ENCODE measurements at places on chromosomes 4 and X.

DNA sequence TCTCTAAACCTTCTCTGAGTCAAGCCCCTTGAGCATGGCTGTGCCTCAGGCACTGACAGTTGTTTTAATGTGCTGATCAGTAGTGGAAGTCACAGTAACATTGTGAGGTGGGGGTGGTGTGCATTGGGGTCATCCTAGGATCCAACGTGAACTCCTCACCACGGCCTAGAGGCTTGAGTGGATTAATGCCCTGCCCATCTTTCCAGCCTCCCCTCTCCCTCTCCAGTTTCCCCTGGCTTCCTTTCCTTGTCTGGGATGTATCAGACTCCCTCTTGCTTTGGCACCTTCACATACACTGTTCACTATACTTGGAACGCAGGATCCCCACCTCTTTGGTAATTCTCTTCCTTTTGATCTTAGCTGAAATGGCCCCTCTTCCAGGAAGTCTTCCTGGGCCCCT lies 13.3 kb upstream of the PJA1 start:
- DNase-seq, result no peak

- DNase-seq, result no peak
Measured at GRCh38 chrX:115940888-115941332, 229.6 kb upstream of the AGTR2 start.

DNA sequence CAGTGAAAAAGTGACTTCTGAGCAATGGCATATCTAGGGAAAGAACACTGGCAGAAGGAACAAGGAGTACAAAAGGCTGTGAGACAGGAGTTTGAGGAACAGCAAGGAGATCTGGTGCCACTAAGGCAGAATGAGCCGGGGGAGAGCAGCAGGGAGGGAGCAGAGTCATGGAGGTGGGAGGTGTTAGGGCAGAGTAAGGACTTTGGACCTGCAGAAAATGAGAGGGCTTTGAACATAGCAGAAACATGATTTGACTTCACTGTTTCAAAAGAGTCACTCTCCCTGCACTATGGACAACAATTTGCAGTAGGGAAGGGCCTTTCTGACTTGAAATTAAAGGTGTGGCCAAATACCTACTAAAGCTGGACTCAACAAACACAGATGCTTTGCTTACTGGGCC lies 356.2 kb downstream of the ADGRL3 start:
- DNase-seq, result no peak

GRCh38 chrX:63394872-63395271 lies 43.7 kb upstream of the SPIN4 start:
- no peak for DNase-seq

- no peak for DNase-seq
Measured at GRCh38 chr4:31097999-31098398, 377.8 kb downstream of the PCDH7 start.

- no peak for DNase-seq
Measured at GRCh38 chrX:25175171-25175570, 159.4 kb upstream of the ARX start.

DNA sequence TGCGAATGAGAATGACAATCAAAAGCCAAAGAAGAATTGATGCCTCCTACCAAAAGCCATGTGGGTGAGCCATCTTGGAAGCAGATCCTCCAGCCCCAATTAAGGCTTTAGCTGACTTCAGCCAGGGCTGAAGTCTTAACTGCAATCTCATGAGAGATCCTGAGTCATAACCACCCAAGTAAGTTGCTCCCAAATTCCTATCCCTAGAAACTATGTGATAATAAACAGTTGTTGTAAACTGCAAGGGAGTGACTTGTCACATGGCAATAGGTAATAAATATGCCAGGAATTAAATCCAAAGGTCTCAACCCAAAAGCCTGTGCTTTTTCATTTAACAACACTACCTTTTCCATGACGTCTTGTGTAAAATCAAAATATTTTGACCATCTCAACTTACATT lies 154.2 kb upstream of the TBL1X start:
- DNase-seq, result no peak
